B cell (primary cell): ENCODE measurements at places on chromosomes 7 and 10. TPM values are rescaled to one million over a fixed set of nuclear protein-coding genes. Genes with fewer than 3 reads are reported as not detected.

- H3K36me3 ChIP-seq = no peaks in the 10 kb centered on the region
- H3K27me3 ChIP-seq = no peaks in the 10 kb centered on the region
- no peak overlapping the region for H3K27ac ChIP-seq
- no peak overlapping the region for H3K4me3 ChIP-seq
Observed at GRCh38 chr10:103708627-103709288, 146.6 kb downstream of the SH3PXD2A start.

- H3K4me1 ChIP-seq = peaks cover 13% of the 10 kb centered on the region
- no peak overlapping the region for H3K4me3 ChIP-seq
- no peaks in the 10 kb centered on the region for H3K36me3 ChIP-seq
- peak; percentile 43 for DNase-seq
- H3K27me3 ChIP-seq = peaks cover 36% of the 10 kb centered on the region
- H3K27ac ChIP-seq = no peak overlapping the region
Observed at GRCh38 chr10:13528123-13528874, 515 bp downstream of the BEND7 start.

DNA sequence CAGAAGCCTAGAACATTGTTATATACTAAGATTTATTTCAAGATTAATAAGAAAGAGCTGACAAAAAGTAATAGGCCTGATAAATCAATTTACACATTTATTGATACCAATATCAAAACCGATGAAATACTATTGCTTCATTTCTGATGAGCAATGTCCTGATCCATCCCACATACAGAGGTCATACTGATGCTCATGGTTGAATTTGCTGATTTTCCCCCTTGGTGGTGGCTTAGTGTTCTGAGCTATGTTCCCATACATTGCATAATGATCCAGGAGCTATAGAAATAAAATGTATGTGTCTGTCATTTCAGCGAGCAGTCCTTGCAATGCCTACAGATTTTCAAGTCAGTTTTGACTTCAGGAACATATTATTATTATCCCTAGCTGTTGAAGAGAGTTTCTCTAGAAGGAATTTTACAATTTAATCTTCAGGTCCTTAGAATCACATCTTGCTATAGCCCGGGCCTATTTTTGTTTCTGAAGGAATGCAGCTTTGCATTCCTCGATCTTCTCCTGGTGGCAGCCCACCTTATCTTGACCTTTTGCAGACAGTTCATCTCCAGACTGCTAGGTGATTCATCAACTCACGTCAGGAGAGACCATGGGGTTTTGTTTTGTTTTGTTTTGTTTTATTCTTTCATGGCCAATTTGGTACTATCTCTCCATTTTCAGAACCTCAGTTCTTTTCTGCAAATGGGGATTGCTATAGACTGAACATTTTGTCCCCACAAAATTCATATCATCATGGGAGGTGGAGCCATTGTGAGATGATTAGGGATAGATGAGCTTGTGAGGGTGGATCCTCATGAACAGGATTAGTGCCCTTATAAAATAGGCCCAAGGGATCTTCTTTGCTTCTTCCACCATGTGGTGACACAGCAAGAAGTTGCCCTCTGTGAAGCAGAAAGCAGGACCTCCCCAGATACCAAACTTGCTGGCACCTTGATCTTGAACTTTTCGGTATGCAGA is 465.6 kb upstream of the IGFBP3 start:
- no peak overlapping the region for H3K4me3 ChIP-seq
- no peak overlapping the region for H3K27ac ChIP-seq
- no peaks in the 10 kb centered on the region for H3K36me3 ChIP-seq
- DNase-seq = no peak

- no peak overlapping the region for H3K4me3 ChIP-seq
- no peaks in the 10 kb centered on the region for H3K36me3 ChIP-seq
- H3K27ac ChIP-seq = no peak overlapping the region
- H3K27me3 ChIP-seq = no peaks in the 10 kb centered on the region
- DNase-seq = no peak
Observed at GRCh38 chr7:75986147-75986781, 8.1 kb downstream of the TMEM120A start.

- no peak for DNase-seq
- H3K27me3 ChIP-seq = no peaks in the 10 kb centered on the region
- no peak overlapping the region for H3K27ac ChIP-seq
- H3K4me1 ChIP-seq = peaks cover 16% of the 10 kb centered on the region
Observed at GRCh38 chr7:70032649-70033048, 434.4 kb downstream of the AUTS2 start.

Gene IRF5
- 63.8 and 91.3 TPM in 2 replicates for polyA plus RNA-seq

Gene STEAP4
- 0.03 and 0.04 TPM in 2 replicates for polyA plus RNA-seq
